ENCODE measurements at places on chromosomes 4 and X. TPM values are rescaled to one million over a fixed set of nuclear protein-coding genes. Genes with fewer than 3 reads are reported as not detected.

The PRSS48 gene
- total RNA-seq, result not detected

GRCh38 chr4:184251670-184251980 lies 34.0 kb upstream of the ENPP6 start:
- no peak for DNase-seq

DNA sequence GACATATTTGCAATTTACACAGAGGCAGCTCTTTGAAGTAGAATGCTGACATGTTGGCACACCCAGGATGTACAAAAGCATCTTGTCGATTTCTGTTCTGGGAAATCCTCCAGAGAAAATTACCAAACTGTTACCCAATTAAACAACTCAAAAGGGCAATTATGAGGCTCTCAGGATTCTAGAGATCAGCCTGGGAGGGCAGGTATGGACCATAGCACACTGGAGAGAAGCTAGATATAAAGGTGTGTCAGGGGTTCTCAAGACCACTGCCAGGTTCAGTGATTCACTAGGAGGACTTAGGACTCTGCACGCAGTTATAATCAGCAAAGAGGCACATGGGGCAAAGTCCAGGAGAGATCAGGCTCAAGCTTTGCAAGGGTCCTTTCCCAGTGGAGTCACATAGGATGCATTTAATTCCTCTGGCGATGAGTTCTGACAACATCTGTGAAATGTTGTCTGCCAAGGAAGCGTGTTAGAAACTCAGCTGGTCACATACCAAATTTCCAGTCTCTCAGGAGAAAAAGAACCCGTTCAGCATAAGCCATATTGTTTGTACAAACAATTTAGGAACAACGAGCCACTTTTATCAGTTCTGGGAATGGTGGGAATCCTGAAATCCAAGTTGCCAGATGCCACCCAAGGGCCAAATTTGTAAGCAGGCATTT lies 100.8 kb downstream of the SYTL5 start:
- no peak for DNase-seq

The CYBB gene
- total RNA-seq, result 0.06 TPM

The S100P gene
- 1.7 TPM for total RNA-seq

DNA sequence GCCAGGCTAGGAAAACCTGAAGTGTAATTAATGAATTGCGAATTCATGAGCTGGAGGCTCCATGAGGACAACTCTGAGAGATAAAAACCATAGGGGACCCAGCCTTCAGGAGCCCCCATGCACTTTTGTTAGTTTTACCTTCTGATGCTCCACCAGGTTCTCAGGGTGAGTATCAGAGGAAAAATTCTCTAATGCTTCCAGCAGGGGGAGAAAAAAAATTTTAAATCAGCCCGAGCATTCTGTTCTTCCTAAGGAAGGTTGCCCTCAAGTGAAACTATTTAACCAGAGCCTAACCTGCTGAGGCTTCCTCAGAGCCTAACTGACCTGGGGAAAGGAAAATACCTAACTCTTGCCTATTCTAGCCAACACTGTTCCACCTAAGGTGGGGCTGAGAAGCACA lies 552.6 kb downstream of the PPARGC1A start:
- DNase-seq, result no peak

The NHS gene
- 1.2 TPM for total RNA-seq

- DNase-seq, result no peak
Measured at GRCh38 chr4:2386717-2387116, 31.7 kb downstream of the ZFYVE28 start.

DNA sequence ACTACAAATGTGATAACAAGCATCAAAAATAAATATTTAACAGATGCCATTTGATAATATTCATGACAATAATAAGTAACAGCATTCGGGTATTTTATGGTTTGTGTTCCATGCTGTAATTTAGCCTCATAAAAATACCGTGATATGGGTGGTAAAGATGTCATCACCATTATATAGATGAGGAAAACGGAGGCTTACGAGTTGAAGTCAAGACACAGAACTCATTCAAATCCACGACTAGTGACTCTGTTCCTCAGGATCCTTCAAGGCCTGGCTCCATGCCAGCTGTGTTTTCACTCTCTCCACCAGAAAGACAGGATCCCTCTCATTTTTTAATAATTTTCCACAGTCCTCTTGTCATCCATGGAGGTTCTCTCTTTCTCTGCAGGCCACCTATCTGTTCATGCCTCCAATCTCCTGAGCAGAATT lies 94.5 kb downstream of the APBB2 start:
- no peak for DNase-seq

The GYG2 gene
- not detected for total RNA-seq

- no peak for DNase-seq
Measured at GRCh38 chr4:99379571-99379970, 27.0 kb upstream of the ADH1C start.

The DAPP1 gene
- total RNA-seq, result 43.3 TPM

DNA sequence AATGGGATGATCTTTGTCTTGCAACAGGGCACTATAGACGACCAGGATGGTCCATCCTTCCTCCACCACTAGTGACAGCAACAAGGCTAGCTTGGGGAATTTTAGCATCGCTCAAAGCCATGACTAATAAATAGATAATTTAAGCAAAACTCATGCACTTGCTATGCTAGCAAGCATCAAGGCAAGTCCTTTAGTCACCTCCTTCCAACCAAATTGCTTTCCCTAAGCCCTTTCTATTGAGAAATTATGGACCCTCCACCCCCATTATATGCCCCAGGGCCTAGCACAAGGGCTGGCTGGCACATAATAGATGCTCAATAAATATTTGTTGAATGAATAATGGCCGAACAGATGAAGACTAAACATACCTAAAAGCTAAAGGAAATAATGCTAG lies 28.6 kb downstream of the SLC16A2 start:
- DNase-seq, result no peak

GRCh38 chr4:632926-633325 lies 7.6 kb downstream of the PDE6B start:
- DNase-seq, result no peak

GRCh38 chrX:122196343-122196742 lies 987.7 kb upstream of the GRIA3 start:
- no peak for DNase-seq

- DNase-seq, result no peak
Measured at GRCh38 chr4:24937176-24937916, 24.5 kb upstream of the CCDC149 start.
